Stimulated activated CD4-positive, alpha-beta T cell treated with anti-CD3 and anti-CD28 coated beads, Interleukin-2, amount 100 ng/mL, for 4 hours (primary cell): ENCODE measurements at places on chromosomes 3 and 15.

DNA sequence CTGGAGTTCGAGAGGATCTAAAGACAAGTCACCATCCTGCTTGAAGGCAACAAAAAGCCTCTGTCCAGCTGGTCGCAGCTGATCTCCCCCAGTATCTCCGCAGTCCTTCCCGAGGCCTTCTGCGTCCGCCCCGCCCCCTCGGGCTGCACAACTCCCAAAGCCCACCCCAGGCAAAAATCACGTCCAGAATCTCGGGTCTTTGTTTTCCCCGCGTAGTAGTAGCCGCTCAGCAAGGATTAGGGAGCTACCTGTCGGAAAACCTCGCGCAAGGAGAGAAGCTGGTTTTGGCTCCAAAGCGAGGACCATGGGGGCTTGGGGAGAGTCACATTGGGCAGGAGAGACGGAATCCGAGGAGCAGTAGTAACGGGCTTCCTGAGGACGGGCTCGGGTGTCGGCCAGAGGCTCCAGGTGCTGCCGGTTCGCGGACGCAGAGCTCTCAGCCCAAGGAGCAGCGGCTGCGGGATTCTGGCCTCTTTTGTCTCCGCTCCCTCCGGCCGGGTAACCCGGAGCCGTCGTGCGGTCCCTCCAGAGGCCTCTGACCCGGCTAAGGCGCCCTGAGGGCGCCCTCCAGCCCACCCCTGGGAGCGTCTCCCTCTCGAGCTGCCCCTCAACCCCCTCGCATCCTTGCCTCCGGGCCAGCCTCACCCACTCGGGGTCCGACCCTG is 401 bp downstream of the ZSCAN29 start:
- no peak for DNase-seq

GRCh38 chr15:27123808-27124207 is 152.8 kb downstream of the GABRG3 start:
- no peak for DNase-seq

GRCh38 chr3:66104535-66104934 is 65.8 kb upstream of the MAGI1 start:
- no peak for DNase-seq

GRCh38 chr15:63232943-63233342 is 43.5 kb downstream of the RAB8B start:
- DNase-seq, result no peak

DNA sequence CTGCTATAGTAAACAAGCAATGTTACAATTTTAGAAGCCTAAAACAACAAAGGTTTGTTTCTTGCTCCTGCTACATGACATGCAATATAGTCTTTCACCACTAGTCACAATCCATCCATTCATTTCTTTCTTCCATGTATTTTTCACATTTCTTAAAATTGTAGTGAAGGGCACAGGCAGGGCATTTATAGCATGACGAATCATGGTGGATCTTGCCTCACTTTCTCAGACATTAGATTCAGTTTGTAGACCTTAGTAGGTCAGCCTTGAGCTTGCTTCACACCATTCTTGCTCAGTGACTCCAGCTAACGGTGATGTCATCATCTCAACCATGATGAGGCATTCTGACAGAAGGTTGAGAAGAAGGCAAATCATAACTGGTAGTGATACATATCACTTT is 546.8 kb downstream of the TBL1XR1 start:
- DNase-seq, result no peak

DNA sequence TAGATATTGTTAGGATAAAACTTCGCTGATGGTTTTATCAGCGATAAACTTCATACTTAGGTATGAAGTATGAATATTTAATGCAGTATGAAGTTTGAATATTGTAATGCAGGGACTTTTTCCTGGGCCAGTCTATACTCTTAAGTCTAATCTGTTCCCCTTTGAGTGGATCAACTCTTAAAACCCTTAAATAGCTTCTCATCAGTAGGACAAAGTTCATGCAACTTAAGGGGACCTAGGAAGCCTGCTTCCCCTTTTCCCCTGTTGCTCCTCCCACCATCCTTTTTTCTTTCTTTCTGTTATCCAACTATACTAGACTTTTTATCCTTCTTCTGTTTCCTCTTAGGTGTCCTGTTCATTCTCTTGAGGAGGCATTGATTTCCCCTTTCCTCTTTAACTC is 78.7 kb downstream of the MITF start:
- no peak for DNase-seq

GRCh38 chr3:13164893-13165492 is 91.8 kb upstream of the IQSEC1 start:
- no peak for DNase-seq

DNA sequence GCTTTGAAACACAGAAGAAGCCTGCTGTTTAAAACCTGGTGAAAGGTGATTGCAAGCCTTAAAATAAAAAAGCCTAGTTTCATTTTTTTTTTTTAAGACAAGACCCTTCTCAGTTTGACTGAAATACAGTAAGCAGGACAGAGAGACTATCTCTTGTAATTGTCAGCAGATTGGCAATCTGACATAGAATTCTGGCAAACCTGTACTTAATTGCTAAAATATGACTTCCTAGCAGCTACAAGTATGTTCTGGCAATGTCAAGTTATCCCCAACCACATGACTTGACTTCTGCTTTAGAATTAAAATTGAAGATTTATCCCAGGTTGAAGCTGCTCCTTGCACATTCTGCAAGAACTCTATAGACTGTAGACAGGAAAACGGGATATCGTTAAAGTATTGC is 232.8 kb upstream of the NR2F2 start:
- DNase-seq, result no peak

GRCh38 chr15:95363646-95364045 is 966.9 kb upstream of the NR2F2 start:
- no peak for DNase-seq

DNA sequence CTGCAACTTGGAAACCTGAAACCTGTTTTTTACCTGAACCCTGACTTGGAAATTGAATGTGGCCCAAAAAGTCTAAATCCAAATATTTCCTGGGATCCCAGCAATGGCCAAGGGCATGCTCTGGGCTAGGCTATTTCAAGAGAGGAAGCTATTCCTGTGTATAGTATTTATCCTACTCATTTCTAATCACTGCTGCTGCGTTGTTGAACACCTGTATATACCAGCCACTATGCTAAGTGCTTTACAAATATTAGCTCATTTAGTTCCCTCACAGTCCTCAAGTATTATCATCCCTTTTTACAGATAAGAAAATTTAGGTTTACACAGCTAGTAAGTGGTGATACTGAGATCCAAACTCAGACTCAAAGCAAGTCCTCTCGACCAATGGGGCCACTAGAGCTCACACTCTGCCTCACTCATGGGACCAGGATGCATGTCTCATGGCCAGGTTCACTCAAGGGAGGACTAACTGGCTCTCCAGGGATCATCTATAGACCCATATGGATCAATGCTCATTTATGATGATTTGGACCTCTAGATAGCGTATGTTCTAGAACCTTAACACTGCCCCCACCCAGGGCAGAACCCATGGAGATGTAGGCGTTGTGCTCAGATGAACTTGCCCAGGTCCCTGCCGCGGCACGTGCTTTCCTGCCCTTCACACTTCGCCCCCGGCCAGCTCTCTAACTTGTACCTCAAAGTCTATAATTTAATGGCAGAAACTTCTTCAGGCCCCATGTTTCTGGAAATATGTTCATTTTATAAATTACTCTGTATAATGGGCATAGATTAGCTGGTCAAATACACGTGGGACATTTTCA is 2.6 kb upstream of the CCR4 start:
- DNase-seq, result no peak

DNA sequence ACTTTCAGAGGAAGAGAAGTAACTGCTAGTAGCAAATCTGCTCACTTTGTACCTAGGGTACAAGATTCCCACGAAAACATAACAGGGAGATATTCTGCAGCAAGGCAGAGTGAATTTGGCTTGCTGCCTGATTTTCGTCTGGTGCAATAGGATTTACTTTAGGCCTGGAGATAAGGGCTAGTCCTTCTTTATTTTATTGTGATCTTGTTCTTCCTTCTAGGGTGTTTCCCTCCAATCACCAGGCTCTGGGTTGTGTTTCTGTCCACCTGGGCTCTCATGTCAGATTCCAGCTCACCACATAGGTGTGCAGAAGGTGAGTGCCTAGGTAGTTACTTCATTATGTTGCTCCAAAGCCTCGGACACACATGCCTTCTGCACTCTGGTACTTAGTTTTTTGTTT is 211.8 kb upstream of the RGMA start:
- DNase-seq, result no peak

DNA sequence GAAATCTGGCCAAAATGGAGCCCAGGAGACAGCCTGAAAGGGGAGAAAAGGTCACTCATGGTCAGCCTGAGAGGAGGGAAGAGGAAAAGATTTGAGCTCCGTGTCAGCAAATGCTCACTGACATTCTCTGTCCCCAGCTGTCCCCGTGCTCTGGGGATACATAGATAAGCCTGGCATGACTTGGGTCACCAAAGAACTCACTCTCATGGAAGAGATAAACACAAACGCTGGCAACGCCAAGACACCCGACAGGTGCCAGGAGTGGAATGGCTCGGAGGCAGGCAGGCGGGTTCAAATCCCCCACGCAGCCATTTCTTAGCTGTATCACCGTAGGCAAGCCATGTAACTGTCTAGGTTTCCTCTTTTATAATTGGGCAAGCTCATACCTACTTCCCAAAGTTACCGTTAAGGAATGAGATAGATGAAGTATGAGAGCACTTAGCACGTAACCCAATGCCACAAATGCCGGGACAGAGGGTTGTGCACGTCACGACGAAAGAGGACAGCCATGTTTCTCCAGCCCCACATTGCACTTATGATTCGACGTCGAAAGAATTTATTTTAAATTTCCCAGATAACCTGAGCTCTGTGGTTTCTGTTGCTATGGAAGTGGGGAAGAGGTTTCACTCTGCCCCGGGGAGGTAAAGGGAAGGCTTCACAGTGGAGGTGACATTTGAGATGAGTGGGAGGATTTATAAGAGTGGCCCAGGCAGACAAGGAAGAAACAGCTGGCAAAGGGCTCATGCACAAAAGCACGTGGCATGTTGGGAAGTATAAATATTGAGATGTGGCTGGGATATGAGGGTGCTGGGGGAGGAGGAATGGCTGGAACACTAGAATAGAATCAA is 41.4 kb upstream of the TSEN2 start:
- DNase-seq, result no peak

DNA sequence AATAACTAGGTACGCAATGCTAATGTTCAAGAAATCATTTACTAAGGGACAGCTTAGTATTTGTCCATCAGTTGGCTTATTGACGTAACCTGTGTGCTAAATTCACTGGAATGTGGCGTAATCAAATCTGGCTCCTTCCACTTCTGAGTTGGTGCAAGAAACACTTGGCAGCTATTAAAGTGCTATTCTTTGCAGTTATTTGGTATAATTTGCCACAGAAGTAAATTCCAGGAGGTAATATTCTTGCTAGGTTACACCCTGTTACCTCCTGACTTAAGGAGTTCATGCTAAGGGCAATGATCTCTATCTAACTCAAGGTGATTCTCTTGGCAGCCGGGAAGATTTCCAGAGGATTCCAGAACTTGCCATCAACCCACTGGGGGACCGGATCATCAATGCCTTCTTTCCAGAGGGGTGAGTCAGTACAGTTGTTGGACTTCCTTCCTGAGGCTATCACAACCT is 25.5 kb downstream of the CHP1 start:
- DNase-seq, result no peak

DNA sequence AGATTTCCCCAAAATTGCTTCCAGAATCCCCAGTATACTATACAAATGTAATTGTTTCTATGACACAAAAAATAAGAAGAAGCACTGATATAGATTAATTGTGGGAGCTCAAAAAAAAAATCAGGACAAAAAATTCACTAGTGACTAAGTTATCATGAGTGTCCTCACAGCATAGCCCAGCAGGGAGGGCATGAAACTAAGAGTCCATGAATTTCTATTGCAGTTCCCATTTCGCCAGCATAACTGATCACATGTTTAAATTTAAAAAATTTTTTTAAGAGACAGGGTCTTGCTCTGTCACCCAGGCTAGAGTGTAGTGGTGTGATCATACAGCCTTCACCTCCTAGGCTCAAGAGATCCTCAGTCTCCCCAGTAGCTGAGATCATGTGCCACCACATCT is 10.6 kb downstream of the NCEH1 start:
- DNase-seq, result no peak

GRCh38 chr15:87213626-87214025 is 1042.9 kb downstream of the NTRK3 start:
- DNase-seq, result no peak

DNA sequence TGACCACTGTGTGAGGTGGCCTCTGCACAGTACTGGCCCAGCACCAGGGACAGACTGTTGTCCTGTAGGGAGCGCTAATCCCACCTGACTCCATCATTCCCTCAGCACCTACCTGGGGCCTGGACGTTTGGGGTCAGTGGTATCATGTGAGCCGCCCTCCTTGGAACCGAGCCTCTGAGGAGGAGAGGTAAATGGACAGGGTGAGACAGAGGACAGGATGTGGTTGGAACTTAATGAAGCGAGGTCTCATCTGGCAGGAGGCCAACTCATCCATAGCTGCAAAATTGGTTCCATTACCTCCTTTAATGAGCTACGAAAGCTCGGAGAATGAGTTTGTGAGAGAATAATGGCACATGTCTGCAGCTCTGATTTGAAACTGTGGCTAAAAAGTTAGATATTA is 13.9 kb downstream of the MAPKAPK3 start:
- no peak for DNase-seq

- no peak for DNase-seq
These were observed 88.9 kb upstream of the THBS1 start for GRCh38 chr15:39491886-39492490.

GRCh38 chr3:141231952-141232823 is 563 bp downstream of the PXYLP1 start:
- no peak for DNase-seq

DNA sequence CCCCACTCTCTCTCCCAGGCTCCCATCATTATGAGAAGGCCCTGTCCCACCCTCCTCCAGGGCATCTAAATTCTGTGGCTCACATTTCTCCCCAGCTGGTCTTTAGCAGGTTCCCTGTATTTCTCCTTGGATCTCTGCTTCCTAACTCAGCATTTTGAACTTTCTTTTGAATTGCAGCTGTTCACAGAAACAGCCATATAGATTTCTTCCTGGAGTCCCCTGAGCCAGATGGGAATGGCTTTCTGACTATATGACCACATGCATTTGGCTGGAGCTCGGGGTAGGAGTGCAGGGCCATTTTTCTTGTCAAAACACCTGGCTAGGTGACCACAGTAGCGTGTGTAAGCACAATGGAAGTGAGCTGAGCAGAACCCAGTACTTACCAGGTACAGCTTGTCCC is 22.0 kb downstream of the RBP2 start:
- DNase-seq, result no peak

- DNase-seq, result no peak
These were observed 921.2 kb downstream of the SQOR start for GRCh38 chr15:46556010-46556409.

DNA sequence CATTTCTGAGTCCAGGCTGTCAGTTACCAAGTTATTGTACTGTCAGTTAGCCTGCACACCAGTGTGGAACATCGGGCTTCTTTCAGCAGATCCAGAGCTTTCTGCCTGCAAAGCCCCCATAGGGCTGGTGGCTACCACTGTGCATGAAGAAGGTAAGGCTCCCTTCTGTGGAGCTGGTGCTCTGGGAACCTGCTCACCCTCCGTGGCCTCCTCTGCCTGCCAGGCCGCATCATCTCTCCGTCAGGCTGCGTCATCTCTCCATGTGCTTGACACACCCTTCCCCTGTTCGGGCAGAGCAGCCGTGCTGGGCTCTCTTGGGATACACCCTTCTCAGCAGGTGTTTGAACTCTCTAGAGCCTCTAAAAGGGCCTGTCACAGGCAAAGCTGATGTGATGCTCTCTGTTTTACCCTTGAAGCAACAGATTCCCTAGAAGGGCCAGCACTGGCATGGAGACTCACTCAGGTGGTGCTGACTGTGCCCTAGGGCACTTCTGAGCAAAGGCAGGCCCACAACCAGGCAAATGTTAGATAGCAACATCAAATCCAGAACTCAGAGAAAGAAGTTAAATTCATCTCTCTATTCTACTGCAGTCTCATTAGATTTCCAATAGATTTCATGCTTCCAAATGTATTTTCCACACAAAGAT is 261.1 kb downstream of the EPHB1 start:
- no peak for DNase-seq
